Fibroblast of mammary gland (primary cell): ENCODE measurements at places on chromosomes 4 and X.

- DNase-seq, result no peak
These were observed 26.2 kb upstream of the SLC25A6 start for GRCh38 chrX:1417921-1418771.

DNA sequence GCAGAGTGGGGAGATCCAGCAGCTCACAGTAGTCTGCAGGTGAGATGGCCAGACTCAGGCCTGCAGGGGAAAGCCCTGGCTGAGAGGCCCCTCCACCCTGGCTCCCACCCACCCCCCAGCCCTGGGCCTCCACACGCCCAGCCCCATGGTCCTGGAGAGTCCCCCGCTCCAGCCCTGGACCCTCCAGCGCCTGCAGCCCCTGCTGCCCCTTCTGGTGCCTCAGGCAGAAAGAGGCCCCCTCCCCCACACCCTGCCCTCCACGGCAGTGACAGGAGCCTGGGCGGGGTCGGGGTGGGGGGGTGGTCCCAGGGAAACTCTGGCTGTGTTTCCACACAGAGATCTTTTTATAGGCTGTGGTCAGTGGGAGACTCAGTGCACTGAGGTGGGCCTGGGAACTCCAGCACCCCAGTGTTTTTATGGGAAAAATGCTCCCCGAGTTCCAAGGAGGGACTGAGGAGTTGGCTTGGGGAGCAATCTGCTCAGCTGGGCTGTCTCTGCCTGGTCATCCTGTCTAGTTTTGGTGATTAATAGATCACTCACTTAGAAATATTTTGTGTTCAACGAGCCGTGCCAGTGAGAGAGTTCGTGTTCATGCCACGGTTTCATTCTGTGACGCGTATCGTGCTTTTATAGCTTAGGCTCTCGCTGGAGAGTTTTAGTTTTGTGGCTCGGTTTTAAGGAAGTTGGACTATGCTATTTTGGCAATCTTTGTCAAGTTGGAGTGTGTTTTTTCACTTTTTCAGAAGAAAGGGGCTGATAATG, 53.1 kb upstream of the HGFAC start:
- DNase-seq, result peak; percentile 77

DNA sequence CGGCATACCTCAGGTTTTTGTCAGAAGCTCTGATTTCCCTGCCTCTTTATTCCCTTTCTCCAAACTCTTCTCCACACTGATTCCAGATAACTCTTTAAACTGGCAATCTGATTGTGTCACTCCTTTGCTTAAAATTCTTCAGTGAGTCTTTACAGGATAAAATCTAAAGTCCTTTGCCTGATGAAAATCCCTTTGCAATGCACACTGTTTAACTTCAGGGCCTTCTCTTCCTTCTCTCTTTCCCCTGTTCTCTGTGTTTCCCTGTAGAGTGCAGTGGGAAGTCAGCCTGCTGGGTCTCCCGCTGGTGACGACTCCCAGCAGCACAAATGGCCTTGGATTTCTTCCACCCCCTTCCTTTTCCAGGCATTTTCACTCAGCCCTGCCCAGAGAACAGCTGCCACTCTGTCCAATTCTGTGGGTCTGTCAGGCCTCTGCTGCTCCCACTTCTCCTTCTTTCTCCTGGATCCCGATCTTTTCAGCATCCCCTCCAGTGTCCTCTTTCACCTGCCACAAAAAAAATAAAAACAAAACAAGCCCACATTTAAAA, 189.9 kb upstream of the NWD2 start:
- no peak for DNase-seq

GRCh38 chrX:42952621-42953020, 174.7 kb upstream of the PPP1R2C start:
- no peak for DNase-seq

GRCh38 chr4:158857951-158858350, 89.1 kb downstream of the FNIP2 start:
- DNase-seq, result peak; percentile 4

GRCh38 chr4:23401572-23401971, 488.3 kb downstream of the PPARGC1A start:
- DNase-seq, result no peak

DNA sequence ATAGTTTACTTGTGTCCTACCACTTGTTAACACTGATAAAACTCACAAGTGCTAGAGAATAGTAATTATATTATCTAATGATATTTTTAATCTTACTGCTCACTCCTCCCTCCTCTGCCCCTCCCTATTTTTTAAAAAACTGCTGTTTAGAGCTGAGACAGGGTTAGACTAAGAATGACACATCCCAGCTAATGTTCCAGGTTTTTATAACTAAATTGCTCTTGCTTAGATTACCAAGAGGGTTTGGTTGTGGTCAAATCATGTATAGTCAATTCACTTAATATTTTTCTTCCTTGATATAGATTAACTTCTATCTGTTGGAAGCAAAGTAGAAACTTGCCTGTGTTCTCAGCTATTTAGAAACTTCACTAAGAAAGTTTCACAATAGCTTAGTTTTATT, 60.2 kb downstream of the ATOH1 start:
- no peak for DNase-seq

DNA sequence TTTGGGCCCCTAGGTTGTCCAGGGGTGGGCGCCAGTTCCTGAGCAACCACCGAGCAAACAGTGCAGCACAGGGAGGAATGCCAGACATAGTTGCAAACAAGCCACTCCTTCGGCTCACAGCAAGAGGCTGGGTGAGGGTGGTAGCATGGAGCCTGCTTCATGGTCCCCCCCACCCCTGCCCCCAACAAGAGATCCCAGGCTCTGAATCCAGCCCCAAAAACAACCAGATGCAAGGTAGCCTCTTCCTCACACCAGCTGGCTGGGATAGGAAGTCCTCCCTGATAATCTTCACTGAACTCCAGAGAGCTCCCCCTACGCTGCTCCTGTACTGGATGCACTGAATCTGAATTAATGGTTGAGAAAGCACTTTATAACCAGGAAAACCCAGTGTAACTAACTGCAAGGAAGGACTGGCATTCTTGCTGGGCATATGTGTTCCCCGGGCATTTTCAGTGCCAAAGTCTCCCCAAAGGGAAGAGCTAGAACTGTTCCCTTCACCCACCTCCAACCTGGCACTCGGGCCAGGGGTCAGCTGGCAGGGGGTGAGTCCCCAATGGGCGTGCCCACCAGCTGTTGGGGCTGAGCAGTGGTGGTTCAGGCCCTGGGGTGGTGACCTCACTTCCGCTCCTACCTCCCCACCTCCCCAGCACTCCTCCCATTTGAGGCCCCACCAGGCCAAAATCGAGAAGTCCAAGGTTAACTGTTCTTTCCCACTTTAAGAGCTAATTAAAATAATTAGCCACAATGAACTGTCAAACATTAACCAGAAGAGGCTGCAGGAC, 1.5 kb downstream of the ELF4 start:
- DNase-seq, result no peak

DNA sequence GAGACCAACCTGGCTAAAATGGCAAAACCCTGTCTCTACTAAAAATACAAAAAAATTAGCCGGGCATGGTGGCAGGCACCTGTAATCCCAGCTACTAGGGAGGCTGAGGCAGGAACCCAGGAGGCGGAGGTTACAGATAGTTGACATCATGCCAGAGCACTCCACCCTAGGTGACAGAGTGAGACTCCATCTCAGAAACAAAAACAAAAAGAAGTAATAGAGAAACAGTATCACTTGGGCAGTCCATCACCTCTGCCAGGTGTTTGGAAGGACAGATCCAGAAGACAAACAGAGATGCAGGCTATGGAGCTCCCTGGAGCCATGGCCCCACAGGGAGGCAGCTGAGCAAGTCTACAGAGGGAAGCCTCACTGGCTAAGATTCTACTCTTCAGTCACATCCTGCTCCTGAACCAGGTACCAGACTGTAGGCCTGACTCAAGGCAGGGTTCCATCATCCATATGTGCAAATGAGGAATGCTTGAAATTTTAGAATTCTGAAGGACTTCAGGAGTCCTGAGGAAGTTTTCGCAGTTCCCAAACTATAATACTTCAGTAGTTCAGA, 81.4 kb upstream of the CPEB2 start:
- DNase-seq, result no peak

DNA sequence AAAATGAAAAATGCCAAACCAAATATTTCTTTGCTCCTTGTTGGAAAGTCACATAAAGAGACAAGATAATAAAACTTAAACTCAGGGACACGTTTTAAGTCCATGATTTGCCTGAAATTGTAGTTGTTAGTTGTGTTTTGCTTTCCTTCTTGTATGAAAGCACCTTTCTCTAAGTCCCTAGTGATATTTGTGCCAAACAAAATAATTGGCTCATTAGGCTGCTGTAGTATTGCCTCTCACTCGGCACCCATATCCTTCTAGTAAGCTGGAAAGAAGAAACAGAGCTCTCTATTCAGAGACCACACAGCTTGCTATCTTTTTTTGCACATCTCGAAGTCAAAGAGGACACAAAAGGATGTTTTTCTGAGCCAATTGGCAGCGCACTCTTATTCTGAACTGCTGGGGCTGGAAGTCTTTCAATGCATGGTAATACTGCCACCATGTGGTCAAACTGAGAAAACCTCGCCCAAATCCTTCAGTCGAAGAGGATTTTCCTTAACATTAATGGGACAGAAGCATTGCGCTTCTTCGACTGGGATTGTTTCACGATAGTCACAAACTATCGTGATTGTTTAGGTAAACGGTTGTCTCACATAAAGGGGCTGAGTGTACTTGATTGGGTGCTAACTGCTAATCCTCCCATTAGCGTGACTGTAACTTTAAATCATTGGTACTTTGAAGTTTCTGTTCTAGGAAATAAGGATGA, 571.9 kb upstream of the LCORL start:
- peak; percentile 78 for DNase-seq

DNA sequence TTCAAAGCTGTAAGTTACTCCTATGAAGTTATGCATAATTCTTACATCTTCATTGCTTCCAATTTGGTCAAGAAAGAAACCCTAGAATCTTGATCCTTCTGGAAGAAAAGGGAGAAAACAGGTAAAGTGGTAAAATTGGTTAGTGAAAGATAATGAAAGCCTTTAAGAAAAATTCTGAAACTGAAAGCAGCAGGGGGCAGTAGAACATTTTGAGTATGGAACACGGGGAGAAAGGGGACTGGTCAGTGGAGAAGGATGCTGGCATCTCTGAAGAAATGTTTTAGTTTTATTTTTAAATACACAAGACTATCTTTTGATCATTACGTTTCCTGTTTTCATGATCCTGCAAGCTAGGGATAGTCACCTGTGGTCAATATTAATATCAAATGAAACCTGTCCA, 54.3 kb downstream of the SLIT2 start:
- DNase-seq, result peak; percentile 55

DNA sequence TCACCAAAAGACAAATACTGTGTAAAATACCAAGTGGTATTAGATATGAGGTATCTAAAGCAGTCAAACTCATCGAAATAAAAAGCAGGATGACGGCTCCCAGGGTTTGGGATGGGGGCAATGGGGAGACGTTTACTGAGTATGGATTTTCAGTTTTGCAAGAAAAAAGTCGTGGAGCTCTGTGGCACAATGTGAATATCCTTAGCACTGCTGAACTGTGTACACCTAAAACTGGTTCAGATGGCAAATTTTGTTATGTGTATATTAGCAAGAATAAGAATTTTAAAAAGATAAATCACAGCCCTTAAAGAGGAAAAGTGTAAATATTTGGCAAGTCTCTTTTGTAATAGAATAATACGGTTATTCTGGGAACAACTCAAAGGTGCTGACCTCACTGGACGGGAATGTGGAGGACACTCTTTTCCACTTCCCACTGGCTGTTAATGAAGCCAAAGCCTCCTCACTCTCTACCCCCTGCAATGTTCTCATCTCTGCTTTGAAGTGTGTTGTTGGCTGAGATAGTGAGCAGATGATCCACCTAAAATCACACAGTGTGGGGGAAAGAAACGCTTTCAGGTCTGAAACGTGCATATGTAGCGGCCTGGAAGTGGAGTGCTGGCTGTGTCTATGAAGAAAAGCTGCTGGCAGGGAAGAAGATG, 49.2 kb downstream of the SEL1L3 start:
- DNase-seq, result peak; percentile 82

DNA sequence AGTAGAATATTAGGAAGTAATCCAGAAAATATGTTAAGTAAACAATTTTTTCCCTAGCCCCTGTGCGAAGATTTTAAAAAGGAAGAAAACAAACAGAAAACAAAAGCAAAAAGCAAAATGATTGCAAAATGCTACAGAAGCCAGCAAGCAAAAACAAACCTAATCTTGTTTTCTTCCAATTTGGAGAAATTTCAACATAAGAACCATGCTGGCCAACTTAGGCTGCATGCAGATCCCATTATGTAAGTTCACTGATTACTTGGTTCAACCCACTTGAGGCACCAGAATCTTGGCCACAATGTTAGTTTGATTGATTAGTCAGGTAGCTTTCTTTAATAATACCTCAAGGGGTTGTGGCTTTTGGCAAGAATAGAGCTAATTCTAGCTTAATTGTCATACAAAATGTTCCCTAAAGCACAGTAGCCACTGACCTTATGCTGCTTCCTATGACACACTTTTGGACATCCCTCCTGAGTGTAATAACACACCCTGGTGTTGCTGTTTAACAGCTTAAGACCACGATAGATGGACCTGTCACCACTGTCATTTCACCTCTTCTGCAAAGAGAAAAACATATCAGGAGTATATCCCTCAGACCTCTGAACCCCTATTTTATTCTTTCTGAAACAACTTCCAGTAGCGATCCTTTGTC, 2342.1 kb downstream of the PCDH7 start:
- peak; percentile 25 for DNase-seq

GRCh38 chr4:123216946-123217345, 179.6 kb upstream of the SPRY1 start:
- no peak for DNase-seq

DNA sequence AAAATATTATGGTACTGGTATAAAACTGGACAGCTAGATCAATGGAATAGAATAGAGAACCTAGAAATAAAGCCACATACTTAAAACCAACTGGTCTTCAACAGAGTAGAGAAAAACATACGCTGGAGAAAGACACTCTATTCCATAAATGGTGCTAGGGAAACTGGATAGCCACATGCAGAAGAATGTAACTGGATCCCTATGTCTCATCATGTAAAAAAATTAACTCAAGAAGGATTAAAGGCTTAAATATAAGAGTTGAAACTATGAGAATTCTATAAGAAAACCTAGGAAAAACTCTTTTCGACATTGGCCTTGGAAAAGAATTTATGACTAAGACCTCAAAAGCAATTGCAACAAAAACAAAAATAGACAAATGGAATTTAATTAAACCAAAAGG, 114.6 kb downstream of the PCDH18 start:
- DNase-seq, result no peak
